NCI-H526 (cell line): ENCODE measurements at places on chromosomes 3 and 15.

- no peak for DNase-seq
Measured at GRCh38 chr3:474828-475227, 278.3 kb downstream of the CHL1 start.

DNA sequence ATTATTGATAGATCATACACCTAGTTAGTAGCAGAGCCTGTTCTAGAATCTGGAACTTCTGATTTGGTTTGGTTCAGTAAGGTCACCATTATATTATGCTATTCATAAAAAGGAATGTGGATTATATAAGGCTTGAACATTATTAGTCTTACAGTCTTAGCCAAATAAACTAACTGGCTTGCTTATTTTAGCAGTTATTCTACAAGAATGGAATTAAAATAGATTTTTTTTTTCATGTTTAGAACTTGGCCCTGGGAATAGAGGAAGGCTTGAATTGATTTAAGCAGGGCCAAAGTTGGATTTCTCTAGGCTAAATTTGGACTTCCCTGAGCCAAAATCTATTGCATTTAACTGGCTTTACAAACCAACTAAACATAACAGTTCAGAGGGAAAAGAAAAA is 24.4 kb downstream of the DTWD1 start:
- DNase-seq, result no peak

- peak; percentile 38 for DNase-seq
Measured at GRCh38 chr15:99954361-99955180, 221.3 kb upstream of the LYSMD4 start.

DNA sequence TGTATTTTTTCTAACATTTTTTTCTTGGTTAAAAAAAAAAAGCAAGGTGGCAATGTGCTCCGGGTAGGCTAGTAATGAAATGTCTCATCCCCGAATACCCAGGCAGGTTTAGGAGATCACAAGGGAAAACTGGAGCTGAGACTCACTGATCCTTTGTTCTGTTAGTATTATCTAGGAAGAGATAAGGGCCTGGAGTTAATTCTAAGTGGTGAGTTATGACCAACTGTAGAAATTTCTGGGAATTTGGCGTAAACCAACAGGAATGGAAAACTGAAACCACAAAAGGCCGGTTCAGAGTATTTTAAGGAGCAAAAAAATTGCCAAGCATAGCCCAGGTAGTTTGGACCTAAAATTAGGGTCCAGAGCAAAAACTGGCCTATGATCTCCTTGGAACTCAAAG is 12.4 kb downstream of the PPM1M start:
- DNase-seq, result no peak

DNA sequence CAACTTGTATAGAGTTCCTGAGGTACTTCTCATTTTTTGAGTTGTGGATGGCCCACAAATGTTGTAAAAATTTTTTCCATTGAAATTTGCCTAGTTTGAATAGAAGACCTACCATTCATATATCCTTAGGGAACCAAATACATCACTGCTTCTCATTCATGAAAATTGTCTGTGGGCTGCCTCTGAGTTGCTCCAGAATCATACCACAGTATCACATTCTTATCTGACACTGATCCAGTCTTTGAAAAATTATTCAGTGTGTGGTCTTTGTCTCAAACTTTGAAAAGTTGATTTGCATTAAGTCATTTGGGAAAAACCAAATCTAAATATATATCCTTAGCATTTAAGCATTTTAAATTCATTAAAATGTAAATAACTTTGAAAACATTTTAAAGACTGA is 321.1 kb downstream of the LSAMP start:
- no peak for DNase-seq

DNA sequence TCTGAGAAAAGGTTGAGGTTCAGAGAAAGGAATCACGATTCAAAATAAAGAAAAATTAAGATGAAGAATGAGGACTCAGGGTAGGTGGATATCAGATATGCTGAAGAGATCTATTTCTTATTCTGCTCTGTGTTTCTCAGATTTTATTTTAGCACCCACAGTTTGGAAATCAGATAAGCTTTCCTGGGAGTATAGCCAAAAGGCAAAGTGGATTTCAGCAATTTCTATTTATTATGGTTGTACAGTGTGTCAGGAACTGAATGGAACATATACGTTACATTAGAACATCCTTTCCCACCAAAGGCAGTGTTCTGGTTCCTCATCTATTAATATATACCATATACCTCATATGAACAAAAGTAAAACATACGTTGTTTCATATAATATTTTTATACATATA is 18.9 kb downstream of the PEX5L start:
- no peak for DNase-seq

DNA sequence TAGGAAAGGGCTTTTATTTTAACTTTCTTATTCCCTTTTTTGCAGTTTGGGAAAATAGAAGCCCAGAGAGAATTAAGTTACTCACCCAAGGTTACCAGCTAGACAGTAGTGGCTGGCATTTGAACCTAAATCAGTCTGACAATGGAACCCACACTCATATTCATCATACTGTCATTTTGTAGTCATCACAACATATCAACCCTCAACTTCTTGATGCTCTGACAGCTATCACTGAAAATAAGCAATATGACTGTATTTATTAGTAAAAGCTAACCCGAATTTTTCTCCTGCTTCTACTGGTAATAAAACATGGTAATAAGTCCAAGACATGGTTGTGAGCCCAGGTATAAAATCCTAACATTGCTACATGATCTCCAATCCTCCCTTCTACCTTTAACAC is 585.8 kb upstream of the UBE2E2 start:
- DNase-seq, result no peak

- no peak for DNase-seq
Measured at GRCh38 chr3:37826502-37826901, 35.2 kb upstream of the CTDSPL start.
